HT1080 (cell line): ENCODE measurements at places on chromosomes 13 and 19. TPM values are rescaled to one million over a fixed set of nuclear protein-coding genes. Genes with fewer than 3 reads are reported as not detected.
A peak's percentile ranks its signal among the peaks of the same experiment; 100 is the strongest.

The MUC16 gene
- not detected in 2 replicates for total RNA-seq

The COL4A1 gene
- total RNA-seq = 146 and 150 TPM in 2 replicates

The ICAM5 gene
- total RNA-seq = 0.17 and 0.31 TPM in 2 replicates

- no peak for DNase-seq
Observed at GRCh38 chr13:45333251-45333976, 7.6 kb downstream of the TPT1 start.

DNA sequence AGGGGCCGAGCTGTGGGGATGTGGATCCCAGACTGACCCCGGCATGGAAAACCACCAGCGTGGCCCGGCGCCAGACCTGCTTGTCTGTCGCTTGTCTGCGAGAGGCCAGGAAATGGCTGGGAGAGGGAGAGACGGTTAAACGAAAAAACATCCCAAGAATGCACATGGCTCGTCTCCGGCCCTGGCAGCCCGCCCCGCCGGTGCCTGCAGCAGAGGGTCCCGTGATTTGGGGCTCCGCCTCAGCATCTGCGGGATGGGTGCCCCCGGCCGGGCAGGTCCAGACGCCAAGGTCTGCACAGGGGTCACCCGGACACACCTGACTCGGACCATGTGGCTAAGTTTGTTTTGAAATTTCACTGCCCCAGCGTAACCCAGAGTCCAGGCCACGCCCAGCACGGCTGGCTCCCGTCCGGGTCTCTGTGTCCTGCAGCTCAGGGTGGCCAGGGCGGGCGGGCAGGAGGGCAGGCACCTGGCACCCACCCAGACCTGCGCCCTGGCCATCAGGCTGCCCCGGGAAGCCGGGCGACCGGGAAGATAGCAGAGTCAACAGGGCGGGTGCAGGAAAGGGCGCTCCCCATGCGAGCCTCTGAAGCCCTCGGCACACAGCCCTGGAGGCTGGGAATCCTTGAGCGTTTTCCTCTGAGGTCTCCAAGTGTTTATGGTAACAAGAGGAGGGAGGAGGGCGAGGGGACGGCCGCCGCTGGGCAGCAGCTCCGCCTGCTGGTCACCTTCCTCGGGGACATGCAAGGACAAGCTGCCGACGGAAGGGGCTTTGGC is 103.2 kb downstream of the GADD45B start:
- peak; percentile 87 for DNase-seq
